Activated CD8-positive, alpha-beta memory T cell treated with anti-CD3 and anti-CD28 coated beads for 36 hours (primary cell): ENCODE measurements at places on chromosomes 2 and 18. TPM values are rescaled to one million over a fixed set of nuclear protein-coding genes. Genes with fewer than 3 reads are reported as not detected.

EFR3B gene
- total RNA-seq: 0.17 TPM

SDC1 gene
- 0.19 TPM for total RNA-seq

TNFAIP6 gene
- not detected for total RNA-seq

SLC19A3 gene
- not detected for total RNA-seq

DHRS9 gene
- total RNA-seq: 0.19 TPM
